Skeletal muscle cell (primary cell): ENCODE measurements at places on chromosomes 11 and 22.

GRCh38 chr11:67280341-67280787 lies 8.7 kb upstream of the ANKRD13D start:
- no peak for DNase-seq

- DNase-seq, result peak; percentile 22
Observed at GRCh38 chr11:79055856-79056631, 384.8 kb downstream of the TENM4 start.

- no peak for DNase-seq
Observed at GRCh38 chr11:119696378-119697222, 32.4 kb downstream of the NECTIN1 start.

DNA sequence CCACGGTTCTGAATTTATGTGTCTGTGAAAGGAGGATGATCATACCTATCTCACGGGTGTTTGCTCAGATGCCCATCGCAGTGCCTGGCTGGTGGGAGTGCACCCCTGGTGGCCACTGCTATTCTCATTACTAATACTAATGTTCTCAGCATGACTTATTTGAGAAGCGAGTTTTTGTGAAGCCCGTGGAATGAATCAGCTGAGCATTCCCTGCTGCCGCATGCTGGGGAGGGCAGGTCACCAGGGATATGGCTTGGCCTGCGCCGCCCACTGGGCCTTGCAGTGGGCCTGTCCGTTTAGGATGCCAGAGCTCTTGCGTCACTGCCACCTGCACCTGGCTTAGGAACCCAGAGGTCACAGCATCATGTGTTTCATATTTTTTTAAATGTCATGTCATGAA lies 16.9 kb downstream of the CTTN start:
- DNase-seq, result no peak

GRCh38 chr11:133951327-133952198 lies 5.2 kb downstream of the IGSF9B start:
- no peak for DNase-seq

DNA sequence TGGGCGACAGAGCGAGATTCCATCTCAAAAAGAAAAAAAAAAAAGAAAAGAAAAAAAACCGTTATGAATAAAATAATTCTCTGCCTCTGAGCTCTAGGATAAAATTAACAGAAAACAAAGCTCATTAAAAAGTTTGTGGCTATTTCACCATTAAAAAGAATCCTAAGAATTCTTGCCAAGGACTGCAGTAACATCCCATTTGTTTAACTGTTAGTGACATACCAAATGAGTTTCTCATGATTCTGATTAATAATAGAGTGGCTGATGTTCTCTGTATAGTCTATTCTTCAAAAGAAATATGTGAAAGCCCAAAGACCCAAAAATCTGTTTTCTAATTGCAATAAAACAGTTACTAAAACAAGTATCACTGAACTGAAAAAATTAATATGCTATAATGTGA lies 19.7 kb downstream of the CLNS1A start:
- no peak for DNase-seq

DNA sequence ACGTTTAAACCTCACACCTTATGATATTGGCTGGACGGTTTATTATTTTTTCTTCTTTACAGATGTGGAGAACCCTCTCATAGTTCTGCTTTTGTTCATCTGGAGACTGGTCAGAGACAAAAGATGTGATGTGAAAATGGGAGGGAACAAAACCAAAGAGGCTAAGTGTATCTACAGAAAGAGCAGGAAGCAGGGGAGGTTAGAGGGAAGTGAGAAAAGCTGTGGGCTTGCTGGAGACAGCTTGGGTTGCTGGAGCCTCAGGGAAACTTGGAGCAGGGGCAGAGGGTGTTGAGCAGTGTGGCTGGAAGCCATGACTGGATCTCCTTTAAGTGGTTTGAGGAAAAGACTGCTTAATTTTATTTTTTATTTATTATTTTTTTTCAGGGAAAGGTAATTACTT lies 79.0 kb upstream of the SNX19 start:
- no peak for DNase-seq

- DNase-seq, result no peak
Observed at GRCh38 chr11:27339941-27340340, 23.1 kb downstream of the CCDC34 start.

DNA sequence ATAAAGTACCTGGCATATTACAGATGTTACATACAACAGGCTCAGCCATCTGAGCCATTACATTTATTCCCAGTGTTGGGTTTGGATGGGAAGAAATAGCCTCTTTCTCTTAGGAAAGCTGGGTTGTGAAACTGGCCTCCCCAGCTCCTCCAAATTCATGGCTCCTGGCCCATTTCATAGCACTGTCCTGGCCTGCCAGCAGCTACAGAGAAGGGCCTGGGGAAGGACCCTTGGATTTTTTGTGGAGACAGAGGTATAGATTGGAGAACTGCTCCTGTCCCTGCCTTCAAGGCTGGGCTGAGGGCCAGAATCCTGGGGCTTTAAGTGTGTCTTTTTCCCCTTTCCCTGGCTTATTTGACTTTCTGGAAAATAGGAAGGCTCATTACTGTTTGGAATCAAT lies 18.0 kb downstream of the PKNOX2 start:
- no peak for DNase-seq
